ENCODE measurements at places on chromosomes 1 and 21. TPM values are rescaled to one million over a fixed set of nuclear protein-coding genes. Genes with fewer than 3 reads are reported as not detected.

Gene CELF3
- polyA plus RNA-seq = 0.53 TPM

Gene LEMD1
- polyA plus RNA-seq = 3.3 TPM

Gene KLHL20
- polyA plus RNA-seq = 24.3 TPM

Gene LYST
- 13.8 TPM for polyA plus RNA-seq

DNA sequence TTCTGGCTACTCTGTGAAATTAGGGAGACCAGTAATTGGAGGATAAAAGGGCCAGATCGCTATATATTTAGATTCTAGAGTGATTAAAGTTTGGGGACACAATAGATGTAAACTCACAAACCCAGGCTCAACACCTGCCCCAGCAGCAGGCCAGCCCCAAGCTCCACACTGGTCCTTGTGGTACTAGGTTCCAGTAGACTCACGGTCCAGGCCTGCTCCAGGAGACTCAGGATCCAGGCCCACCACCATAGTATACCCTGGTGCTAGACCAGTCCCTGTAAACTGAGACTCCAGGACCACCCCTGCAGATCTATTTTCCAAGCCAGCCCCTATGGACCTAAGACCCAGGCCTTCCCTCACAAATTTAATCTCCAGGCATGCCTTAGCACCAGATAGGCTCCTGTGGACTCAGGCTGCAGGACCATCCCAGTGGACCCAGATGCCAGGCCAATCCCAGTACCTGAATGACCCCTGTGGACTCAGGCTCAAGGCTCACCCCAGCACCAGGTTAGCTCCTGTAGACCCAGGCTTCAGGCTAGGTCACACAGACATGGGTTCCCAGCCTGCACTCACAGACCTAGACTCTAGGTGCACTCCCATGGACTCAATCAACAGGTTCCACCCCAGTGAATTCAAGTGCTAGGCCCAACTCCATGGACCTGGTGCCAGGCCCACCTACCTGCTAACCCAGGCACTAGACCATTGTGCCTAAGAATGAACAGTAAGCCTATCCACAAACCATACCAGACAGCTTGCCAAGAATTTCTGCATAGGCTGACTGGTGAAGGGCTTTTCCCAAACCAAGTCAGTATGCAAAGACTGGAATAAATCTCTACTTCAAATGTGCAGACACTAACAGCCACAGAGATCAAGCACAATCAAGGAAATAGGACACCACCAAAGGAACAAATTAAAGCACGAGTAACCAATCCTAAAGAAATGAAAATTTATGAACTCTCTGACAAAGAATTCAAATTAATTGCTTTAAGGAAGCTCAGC, 13.8 kb upstream of the DENND1B start:
- DNase-seq = no peak

DNA sequence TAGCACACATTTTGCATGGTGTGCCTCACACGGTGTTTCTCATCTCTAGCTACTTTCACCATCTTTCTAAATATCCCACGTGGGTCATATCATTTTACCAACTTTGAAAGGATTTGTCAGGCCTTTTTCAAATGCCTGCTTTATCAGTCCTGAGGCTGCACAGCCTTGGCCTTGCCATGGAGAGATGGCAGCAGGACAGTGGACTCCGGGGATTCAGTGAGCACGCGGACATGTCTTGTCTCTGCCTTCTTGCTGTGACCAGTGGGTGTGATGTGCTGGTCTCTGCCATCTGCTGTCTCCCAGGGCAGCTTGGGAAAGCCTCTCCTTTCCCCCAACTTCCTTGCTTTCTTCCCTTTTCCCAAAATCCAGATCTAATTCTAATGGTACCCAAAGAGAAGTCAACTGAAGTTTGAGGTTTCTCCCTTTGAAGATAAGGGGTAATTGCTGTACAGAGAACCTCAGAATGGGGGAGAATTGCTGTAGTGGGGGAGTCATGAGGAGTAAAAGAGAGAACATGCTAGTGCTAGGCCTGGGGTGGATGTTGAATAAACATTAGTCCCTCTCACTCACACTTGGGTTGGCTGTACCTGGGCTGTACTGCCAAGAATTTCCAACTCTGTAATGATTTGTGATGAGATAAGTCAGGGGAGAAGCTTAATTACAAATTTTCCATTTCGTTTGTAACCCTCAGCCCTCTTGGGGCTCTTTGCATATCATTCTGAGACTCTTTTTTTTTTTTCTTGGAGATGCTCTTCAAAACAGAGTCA, 99.5 kb downstream of the GALNT2 start:
- no peak for DNase-seq

- no peak for DNase-seq
Measured at GRCh38 chr1:180901076-180901990, 11.4 kb upstream of the KIAA1614 start.

DNA sequence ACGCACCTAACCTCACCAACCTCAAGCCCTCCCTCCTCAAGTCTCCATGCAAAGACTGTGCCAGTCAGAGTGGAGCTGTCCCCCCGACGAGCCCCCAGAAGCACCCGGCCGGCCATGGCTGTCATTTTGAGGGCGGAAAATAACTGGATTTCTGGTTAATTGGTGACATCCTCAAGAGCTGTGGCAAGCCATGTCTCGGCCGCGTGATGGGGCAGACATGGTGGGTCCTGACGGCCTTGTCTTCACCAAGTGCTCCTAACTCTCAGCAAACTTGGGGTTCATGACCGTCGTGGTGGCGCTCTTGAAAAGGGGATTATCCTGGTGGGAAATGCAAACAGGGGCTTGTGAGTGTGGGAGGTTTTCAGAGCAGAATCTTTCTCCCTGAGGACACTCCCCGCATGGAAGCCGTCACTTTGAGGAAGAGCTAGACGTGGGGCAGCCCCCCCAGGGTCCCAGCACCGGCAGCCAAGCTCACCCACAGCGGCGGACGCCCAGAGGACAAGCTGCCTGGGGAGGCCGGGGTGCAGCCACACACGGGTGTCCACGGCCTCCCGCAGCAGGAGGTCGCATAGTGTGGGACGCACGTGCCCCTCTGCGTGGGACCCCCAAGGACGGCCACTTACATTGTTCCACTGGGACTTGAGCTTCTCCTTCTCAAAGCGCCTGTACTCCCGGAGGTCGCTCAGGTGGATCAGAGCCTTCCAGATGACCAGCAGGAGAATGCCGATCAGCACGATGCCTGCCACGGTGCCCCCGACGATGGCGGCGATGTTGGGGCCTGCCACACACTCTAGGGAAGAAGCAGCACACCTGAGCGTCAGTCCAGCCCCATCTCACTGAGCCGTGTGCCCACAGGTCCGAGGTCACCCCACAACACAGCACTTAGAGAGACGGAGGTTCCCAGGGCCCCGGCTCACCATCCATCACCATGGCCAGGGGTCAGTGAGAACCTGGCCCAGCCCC, 12.9 kb upstream of the PTTG1IP start:
- DNase-seq = no peak

DNA sequence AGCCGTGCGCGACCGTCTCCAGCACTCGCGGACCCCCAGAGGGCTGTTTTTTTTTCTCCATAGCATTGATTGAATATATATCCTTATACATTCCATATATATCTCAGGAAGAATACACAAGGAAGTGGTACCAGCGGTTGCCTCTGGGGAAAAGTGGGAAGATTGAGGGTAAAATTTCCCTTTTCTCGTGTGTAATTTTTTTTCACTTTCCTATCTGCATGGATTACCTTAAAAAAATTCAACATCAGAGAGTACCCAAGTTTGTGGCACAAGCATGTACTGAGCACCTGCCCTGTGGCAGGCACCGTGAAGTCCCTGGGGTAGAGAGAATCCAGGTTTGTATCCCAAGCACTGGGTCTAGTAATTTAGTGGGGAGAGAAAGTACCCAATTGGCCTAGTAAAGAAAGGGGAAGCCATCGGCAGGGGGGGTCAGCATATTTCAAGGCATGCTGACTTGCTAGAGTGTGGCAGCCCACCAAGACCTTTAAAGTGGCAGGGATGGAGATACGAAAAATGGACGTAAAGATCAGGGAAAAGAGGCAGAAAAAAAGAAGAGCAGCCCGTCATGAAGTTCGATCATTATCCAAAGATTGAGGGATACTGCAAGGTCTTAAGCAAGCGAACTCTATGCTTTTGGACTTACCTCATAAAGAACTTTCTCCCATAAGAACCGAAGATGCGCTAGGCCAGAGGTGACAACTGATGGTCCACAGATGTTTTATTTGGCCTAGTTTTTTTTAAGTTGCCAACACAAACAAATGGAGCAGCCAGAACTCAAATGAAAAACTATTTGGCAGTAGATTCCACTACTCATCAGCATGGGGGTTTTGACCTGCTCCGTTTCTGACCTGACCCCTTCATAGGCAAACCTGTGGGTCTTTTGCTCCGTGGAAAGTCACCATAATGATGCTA, 1.5 kb upstream of the HMGN1 start:
- no peak for DNase-seq

GRCh38 chr21:15401331-15401730, 328.5 kb upstream of the USP25 start:
- no peak for DNase-seq

GRCh38 chr1:25433389-25434186, 2.9 kb downstream of the MACO1 start:
- no peak for DNase-seq

- no peak for DNase-seq
Measured at GRCh38 chr1:159171688-159172501, 480 bp downstream of the CADM3 start.

DNA sequence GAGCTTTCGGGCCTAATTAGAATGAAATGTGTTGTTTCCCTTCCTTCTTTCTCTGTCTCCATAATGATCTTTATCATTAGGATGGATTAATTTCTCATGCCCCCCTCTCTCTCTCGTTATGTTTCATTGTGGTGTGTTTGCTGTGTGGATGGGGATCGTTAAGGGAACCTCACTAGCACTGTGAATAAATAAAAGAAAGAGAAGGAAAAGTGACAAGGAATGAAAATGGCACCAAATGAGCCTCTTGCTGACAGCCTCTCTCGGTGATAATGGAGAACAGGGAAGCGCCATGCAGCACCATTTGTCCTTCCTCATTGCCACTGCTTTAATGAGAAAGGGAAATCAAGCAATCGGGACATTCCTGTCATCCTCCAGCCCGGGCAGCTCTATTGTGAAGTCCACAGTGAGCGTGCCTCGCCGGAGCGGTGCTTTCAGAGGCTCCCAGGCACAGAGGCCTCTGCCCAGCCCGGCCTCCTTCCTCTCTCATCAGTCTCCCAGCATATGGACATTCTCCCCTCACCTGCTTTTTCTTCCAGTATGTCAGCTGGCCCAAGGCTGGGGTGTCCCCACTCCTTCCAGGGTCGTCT, 265.7 kb upstream of the TMEM51 start:
- DNase-seq = no peak

DNA sequence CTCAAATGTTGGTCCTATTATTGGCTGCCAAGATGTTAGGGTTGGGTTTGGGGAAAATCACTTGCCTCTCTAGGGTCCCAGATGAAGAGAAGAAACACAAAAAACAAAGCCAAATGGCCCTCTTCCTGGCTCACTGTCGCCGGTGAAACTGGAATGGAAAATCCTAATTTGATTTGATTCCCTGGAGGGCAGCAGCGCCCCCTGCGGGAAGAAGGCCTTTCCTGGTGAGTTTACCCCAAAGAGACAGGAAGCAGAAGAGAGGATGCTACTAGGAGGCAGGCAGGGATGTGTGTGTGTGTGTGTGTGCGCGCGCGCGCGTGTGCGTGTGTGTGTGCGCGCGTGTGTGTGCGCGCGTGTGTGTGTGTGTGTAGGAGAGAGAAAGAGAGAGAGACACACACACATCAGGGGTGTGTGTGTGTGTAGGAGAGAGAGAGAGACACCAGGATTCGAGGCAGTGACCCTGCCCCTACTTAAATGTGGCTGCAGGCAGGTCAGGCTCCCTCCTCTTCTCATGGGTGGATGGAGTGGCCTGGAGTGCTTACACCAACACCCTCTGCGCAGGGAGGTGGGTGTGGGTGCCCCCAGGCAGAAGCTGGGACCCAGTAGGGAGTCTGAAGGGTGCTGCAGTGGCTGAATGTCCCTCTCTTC, 3.1 kb upstream of the SELENON start:
- peak; percentile 65 for DNase-seq

All from right renal cortex interstitium (tissue), 3 donors.